Aortic smooth muscle cell (primary cell): ENCODE measurements at places on chromosomes 5 and 9. TPM values are rescaled to one million over a fixed set of nuclear protein-coding genes. Genes with fewer than 3 reads are reported as not detected.

The RPP25L gene
- 13.1 and 13.2 TPM in 2 replicates for total RNA-seq

The IL4 gene
- not detected in 2 replicates for total RNA-seq

The IGFBPL1 gene
- not detected in 2 replicates for total RNA-seq

The MCTP1 gene
- 2.1 and 4.4 TPM in 2 replicates for total RNA-seq

The RABL6 gene
- 57.2 and 62.2 TPM in 2 replicates for total RNA-seq

The OGN gene
- 2.0 and 16.8 TPM in 2 replicates for total RNA-seq

The PRLR gene
- under 0.01 and 0.26 TPM in 2 replicates for total RNA-seq

The THG1L gene
- 20.7 and 24.0 TPM in 2 replicates for total RNA-seq

The GADD45G gene
- 0.31 and 0.53 TPM in 2 replicates for total RNA-seq

The SLC6A7 gene
- 0.06 TPM in 1 of 2 replicates, not detected in the other for total RNA-seq

The NTRK2 gene
- 0.26 and 0.62 TPM in 2 replicates for total RNA-seq

The PCDHGA9 gene
- 2.9 and 5.7 TPM in 2 replicates for total RNA-seq

The FOXE1 gene
- total RNA-seq = not detected in 2 replicates

The IFNA13 gene
- total RNA-seq = not detected in 2 replicates

The IL7R gene
- total RNA-seq = 0.12 and 0.13 TPM in 2 replicates

The TNFSF15 gene
- total RNA-seq = 0.19 and 1.3 TPM in 2 replicates

The GNAQ gene
- total RNA-seq = 38.7 and 50.2 TPM in 2 replicates

The RNF14 gene
- 76.2 and 91.0 TPM in 2 replicates for total RNA-seq

The SLC36A3 gene
- total RNA-seq = not detected in 2 replicates

The NUTM2F gene
- total RNA-seq = not detected in 2 replicates

The GKAP1 gene
- total RNA-seq = 0.26 and 0.44 TPM in 2 replicates

The CATSPER3 gene
- 0.13 and 0.25 TPM in 2 replicates for total RNA-seq

The GARNL3 gene
- total RNA-seq = 5.0 and 7.7 TPM in 2 replicates

The TLX3 gene
- not detected in 2 replicates for total RNA-seq

The DRD1 gene
- total RNA-seq = 0.12 and 0.53 TPM in 2 replicates
